Activated CD4-positive, alpha-beta T cell treated with anti-CD3 and anti-CD28 coated beads for 36 hours (primary cell): ENCODE measurements at places on chromosomes 5 and 9. TPM values are rescaled to one million over a fixed set of nuclear protein-coding genes. Genes with fewer than 3 reads are reported as not detected.
A peak's percentile ranks its signal among the peaks of the same experiment; 100 is the strongest.

DNA sequence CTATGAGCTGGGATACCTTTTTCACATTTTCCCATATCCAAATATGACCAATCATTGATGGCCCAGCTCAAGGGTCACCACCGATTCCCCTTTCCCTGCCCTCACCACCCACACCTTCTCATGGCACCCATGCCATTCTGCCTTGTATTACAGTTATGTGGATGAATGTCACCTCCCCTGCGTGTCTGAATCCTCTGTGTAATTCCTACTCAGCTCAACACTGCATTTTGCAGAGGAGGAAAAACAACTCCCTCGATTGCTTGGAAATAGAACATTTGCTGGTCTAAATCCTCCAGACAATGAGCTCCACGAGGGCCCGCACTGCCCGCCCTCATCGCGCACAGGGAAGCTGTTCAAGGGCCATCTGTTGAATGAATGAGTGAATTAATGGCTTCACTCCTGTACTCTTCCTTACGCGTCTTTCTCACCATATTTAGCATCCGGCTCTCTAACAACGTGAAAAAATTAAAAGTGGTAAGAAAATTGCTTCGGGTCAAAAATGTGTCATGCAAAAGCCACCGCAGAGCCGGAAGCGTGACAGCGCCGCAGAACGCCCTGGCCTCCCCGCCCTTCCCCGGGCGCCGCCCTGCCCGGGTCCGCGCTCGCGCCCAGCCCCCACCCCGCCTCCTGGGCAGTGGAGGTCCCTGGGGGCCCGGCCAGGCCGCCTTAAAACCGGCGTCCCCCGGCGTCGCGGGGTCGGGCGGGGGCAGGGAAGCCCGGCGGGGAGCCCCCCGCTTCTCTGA is 704 bp downstream of the SUSD1 start:
- H3K4me3 ChIP-seq = peak overlapping the region; percentile 75
- DNase-seq = peak; percentile 87
- peaks cover 11% of the 10 kb centered on the region for H3K27me3 ChIP-seq
- H3K27ac ChIP-seq = peak overlapping the region; percentile 92

Gene PCDHGC5
- not detected for total RNA-seq

- DNase-seq = no peak
- peaks cover 2% of the 10 kb centered on the region for H3K27me3 ChIP-seq
- no peak overlapping the region for H3K4me3 ChIP-seq
- H3K36me3 ChIP-seq = no peaks in the 10 kb centered on the region
Measured at GRCh38 chr5:130496215-130496614, 592.0 kb downstream of the CHSY3 start.

DNA sequence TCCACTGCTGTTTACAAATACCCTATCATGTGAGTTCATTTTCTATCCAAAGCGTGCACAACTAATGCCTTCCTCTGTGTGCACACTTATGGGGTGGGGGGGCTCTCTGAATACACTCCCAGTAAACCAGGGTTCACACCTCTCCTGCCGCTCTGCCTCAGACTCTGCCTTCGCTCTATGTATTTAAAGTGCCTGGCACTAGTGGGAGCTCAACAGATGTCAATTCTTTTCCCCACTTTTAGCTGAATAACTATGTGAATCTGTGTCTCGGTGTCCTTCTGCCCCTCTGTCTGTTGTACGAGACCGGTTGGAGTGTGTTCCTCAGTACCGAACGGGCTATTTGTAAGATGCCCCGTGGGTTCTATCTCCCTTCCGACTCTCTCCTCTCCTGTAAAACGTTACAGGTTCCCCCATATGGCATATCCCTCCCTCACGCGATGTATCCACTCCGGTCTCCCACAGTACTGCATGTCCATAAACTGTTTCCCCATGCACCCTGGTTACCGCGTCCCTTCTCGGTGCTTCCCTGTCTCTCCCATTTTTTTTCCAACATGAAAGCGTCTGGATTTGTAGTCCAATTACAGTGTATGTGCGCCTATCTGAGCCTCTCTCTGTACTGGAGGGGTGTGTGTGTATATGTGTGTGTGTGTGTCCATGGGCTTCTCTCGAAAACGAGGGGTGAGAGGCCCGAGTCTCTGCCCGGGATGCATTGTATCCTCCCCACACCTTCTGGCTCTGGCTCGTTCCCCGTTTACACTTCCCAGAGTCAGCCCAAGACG is 1.6 kb downstream of the ELL2 start:
- peak; percentile 11 for DNase-seq
- peaks cover 59% of the 10 kb centered on the region for H3K4me1 ChIP-seq
- H3K27me3 ChIP-seq = no peaks in the 10 kb centered on the region
- H3K4me3 ChIP-seq = peak overlapping the region; percentile 97
- peak overlapping the region; percentile 91 for H3K27ac ChIP-seq

Gene RBM18
- 28.6 TPM for total RNA-seq

Gene BRINP1
- total RNA-seq = not detected

DNA sequence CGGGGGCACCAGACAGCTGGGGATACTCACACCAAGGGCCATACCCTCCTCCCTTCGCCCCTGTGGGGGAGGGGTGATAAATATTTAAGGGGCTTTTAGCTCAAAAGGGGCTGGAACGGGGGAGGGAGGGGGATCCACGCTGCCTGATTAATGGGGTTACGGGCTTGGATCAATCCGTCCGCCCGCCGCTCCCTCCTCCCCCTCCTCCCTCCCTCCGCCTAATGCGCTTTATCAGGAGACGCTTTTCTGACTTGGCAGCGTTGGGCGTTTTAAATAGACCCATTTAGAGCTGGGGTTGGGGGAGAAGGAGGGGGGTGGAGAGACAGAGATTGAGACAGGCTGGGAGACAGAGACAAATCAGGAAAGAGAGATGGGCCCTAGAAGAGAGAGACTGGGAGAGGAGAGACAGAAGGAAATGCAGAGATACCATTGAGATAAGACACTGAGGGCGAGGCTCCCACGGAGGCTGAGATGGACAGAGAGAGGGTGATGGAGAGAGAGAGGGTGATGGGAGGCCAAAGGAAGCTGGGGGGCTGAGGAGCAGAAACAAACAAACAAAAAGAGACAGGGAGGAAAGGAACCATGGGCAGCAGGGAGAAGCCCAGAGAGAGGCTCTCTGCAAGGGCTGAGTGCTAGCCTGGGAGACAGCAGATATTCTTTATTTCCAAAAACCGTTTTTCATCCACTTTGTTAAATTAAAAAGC is 10.3 kb downstream of the CNTFR start:
- no peak overlapping the region for H3K27ac ChIP-seq
- no peak overlapping the region for H3K4me3 ChIP-seq
- DNase-seq = no peak
- no peaks in the 10 kb centered on the region for H3K36me3 ChIP-seq
- peaks cover 9% of the 10 kb centered on the region for H3K4me1 ChIP-seq

DNA sequence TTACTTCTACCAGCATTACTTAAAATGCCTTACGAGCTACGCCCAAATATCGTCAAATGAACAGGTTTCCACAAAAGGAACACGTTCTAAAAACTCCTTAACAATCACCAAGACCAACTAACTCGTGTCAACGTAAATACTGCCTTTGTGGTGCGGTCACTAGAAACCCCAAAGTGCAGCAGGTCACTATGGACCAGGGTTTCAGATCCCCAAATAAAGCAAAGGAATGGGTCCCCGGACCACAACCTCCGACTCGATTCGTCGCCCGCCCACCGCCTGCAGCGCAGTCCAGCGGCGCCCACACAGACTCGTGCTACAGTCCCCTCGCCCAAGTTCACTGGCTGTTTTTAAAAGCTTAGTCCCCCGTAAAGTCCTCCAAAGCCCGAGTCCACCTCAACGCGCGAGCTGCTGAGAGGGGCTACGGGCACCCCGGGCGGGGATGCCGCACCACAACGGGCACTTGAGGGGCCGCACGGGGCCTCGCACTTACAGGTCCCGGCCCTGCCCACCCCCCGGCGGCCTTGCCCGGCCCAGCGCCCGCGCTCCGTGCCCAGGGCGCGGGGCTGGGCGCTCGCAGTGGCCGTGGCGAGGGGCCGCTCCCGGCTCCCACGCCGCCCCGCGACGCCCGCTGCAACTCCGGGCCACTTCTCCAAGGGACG is 1.1 kb downstream of the NFIB start:
- H3K36me3 ChIP-seq = no peaks in the 10 kb centered on the region
- no peak for DNase-seq
- H3K4me3 ChIP-seq = peak overlapping the region; percentile 59
- peaks cover 18% of the 10 kb centered on the region for H3K4me1 ChIP-seq

Gene FRMD3
- 0.46 TPM for total RNA-seq
